ENCODE measurements at places on chromosomes 1 and 21.

DNA sequence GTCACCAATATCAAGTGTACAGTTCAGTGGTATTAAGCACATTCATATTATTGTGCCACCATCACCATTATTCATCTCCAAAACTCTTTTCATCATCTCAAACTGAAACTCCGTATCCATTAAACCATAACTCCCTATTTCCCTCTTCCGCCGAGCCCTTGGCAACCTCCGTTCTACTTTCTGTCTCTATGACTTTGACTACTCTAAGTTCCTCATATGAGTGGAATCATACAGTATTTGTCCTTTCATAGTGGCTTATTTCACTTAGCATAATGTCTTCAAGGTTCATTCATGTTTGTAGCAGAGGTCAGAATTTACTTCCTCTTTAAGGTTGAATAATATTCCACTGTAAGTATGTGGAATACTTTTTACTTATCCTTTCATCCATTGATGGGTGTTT lies 21.7 kb downstream of the SELP start:
- DNase-seq, result no peak

DNA sequence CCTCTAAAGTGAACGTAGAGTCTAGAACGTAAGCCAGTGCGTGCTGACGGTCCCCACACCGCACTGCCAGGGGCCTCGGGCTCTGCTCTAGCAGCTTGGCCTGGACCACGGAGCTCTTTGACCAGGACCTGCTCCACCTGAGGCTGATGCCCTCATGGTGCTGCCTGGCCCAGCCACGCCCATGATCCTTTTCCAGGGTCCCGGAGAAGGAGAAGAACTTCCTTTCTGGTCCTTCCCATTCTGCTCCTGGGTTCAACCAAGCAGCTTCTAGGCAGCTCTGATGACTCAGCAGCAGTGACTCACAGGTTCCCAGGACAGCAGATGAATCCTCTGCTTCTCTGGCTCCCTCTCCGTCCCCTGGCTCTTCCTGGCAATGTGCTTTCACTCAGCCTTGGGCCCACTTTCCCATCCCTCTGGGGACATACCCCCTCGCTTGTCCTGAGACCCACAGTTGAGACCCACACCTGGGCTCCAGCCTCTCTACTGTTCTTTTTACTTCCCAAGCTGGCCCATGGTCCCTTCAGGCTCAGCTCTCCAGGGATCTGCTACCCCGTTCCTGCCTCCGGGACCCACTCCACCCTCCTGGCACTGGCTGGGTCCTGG lies 246.3 kb upstream of the RAB4A start:
- DNase-seq, result no peak

DNA sequence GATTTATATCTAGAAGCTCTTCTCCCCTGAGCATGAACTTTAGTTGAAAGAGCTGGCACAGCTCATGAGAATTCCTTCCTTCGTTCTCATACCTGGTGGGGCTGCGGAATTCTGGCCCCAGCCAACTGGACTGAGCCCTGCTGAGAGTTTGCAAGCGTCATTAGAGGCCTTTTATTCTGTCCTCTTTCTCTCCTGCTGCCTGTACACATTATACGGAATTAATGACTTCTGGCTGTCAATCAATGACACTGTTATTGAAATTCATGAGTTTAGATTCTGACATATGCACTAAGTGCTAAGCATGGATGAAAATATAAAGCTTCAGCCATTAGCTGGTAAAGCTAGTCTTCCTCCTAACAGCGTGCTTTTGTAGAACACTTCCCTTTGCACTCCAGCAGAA lies 27.5 kb downstream of the KAZN start:
- no peak for DNase-seq

GRCh38 chr1:43067977-43068751 lies 103.9 kb downstream of the EBNA1BP2 start:
- DNase-seq, result peak; percentile 11

- DNase-seq, result no peak
These were observed 1156.3 kb upstream of the B3GALT2 start for GRCh38 chr1:194342484-194343262.

DNA sequence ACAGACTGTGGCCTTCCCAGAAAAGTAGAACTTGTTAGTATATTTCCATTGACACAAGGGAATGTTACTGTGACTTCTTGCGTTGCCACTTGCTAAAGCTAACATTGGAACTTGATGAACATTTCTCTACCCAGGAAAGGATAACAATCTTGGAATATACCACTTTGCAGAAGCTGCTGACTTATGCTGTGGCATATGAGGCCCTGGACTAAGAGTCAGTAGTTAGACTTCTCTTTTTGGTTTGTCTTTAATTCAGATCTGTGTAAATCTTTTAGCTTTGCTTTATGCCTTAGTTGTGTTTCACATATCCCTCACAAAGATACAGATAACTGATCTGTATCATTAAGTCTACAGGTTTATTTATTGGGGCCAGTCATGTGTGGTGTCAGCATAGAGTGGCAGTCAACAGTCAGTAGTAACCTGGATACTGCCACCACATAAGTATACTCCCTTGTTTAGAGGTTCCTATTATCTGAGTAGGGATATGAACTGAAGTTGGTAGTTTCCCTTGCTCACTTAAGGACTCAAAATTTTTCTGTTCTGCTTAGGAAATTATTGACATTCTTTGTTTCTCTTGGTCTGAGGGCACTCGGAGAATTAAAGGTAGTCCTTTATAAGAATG lies 14.7 kb downstream of the RNF2 start:
- DNase-seq, result no peak

GRCh38 chr1:102050556-102050955 lies 53.8 kb upstream of the OLFM3 start:
- no peak for DNase-seq

GRCh38 chr1:178472531-178472930 lies 24.2 kb downstream of the CLEC20A start:
- no peak for DNase-seq

DNA sequence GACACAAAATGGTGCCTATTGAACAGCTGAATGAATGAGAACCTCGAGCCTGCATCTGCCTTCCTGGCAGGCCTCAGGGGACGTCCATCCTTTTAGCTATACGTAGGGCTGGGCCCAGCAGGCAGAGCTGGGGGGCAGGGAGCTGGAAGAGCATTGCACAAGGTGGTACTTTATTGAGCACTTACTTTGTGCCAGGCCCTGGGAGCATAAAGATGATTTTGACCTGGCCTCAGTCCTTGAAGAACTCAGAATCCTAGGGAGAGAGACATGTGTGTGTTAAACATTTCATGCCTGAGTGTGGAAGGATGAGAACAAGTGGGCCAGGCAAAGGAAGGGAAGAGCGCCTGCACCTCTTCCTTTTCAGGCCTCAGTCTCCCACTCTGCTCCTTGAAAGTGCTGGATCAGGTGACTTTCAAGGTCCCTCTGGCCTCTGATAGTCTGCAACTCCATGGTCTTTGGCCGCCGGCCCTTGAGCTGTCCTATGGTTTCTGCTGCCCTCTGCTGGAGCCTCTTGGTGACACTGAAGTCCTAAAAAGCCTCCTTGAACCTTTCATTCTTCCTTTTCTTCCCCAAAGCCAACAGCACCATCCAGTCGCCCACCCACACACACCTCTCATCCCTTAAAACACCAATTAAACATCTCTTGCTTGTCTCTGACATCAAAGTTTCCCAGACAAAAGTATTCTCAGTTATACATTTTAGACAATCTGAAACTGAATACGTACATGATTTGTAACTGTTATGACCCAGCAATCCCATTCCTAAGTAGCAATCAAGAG lies 3.5 kb upstream of the PEAR1 start:
- peak; percentile 56 for DNase-seq

DNA sequence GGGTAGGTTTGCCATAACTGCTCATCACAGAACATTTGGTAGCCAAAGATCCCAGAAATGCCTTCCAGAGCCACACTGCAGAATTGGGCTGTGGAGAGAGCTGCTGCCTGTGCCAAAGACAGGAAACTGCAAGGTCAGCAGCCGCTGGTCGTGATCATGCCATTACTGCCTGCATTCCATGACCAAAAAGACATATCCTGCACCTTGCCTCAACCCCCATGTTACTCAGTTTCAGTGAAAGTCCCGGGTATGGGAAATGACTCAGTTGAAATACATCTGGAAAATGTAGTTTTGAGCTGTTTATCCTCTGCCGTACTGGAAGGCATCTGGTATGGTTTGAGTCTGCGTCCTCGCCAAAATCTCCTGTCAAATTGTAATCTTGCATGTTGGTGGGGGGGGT lies 161.7 kb downstream of the FCRL5 start:
- no peak for DNase-seq

DNA sequence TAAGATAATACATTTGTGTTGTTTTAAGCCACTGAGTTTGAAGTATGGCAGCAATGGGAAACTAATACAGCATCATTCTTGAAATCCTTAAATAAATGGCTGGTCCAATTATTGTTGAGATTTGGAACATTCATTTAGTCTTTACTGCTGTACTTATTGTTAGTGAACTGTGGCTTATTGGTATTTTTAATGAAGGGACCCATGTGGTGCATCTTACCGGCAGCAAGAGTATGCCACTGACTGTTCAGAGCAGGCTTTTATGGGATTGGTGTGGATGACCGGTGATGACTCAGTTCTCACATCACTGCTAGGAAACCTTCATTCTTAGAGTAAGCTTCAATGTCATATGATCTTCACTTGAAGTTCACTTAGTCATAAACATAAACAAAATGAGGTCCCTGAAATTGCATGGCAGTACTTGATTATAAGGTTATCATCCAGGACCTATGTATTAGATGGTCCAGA lies 31.5 kb downstream of the PRKAA2 start:
- DNase-seq, result no peak

GRCh38 chr1:27603681-27604578 lies at the start of gene AHDC1:
Gene AHDC1, minus strand, starts transcription at chr1:27604144. Its CDS starts 52,029 bp downstream, at chr1:27552115.
- DNase-seq, result peak; percentile 90

GRCh38 chr1:47701741-47702515 lies 264.1 kb downstream of the FOXD2 start:
- DNase-seq, result no peak

DNA sequence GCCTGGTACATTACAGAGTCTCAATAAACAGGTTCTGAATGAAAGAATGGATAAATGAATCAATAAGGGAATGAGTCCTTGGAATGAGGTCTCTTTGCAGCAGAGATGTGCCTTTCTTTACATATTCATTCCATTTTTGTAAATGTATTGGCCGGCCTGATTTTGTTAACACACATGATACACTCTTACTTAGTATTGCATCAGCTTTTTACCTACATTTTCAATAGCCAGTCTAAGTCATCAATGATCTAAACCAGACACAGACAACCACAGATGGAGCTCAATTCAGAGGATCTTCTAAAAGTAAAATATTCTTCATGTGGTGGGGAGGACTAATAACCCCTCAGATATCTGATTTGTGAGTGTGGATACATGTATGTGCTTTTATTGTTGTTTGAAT lies 653.1 kb downstream of the LMO4 start:
- DNase-seq, result no peak

DNA sequence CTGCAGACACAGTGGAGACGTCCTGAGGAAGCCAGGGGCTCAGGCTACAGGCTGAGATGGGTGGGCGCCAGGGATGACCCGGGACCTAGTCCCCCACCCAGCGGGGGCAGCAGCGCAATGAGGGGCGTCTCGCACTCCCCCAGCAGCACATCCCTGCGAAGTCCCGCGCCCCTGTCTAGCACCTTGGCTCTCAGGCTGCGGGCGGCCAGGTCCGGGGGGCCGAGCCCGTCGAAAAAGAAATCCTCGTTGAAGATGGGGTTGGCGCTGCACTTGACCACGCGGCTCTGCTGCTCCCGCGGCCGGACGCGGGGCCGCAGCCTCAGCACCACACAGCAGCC lies 1.8 kb downstream of the C2CD4D start:
- DNase-seq, result no peak

DNA sequence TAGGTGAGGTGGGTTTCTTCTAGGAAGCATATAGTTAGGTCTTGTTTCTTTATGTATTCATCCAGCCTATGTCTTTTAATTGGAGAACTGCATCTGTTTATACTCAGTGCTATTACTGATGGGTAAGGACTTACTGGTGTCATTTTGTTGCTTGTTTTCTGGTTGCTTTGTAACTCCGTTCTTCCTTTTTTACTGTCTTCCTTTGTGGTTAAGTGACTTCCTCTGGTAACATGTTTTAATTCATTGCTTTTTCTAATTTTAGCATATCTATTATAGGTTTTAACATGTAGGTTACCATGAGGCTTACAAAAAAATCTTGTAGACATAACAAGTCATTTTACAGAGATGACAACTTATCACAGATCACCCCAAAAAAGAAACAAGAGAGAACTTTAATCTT lies 160.8 kb downstream of the VAV3 start:
- no peak for DNase-seq

GRCh38 chr1:17895986-17896385 lies 140.9 kb downstream of the ACTL8 start:
- no peak for DNase-seq

GRCh38 chr1:53944469-53945182 lies 873 bp downstream of the IFT25 start:
- no peak for DNase-seq

DNA sequence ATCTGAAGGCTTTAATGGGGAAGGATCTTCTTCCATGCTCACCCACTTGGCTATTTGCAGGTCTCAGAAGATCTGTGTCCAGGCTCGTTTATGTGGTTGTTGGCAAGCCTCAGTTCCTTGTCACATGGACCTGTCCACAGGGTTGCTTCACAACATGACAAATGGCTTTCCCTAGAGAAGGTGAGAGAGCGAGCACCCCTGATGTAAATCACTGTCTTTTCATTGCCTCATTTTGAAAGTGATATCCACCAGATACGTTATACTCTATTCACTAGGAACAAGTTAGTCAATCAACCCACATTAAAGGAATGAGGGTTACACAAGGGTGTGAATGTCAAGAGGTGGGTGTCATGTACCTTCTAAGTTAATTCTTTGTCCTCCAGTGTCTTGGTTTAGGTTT lies 433.3 kb downstream of the RPS6KC1 start:
- no peak for DNase-seq

- no peak for DNase-seq
These were observed 93.5 kb upstream of the GNG4 start for GRCh38 chr1:235742914-235743599.

DNA sequence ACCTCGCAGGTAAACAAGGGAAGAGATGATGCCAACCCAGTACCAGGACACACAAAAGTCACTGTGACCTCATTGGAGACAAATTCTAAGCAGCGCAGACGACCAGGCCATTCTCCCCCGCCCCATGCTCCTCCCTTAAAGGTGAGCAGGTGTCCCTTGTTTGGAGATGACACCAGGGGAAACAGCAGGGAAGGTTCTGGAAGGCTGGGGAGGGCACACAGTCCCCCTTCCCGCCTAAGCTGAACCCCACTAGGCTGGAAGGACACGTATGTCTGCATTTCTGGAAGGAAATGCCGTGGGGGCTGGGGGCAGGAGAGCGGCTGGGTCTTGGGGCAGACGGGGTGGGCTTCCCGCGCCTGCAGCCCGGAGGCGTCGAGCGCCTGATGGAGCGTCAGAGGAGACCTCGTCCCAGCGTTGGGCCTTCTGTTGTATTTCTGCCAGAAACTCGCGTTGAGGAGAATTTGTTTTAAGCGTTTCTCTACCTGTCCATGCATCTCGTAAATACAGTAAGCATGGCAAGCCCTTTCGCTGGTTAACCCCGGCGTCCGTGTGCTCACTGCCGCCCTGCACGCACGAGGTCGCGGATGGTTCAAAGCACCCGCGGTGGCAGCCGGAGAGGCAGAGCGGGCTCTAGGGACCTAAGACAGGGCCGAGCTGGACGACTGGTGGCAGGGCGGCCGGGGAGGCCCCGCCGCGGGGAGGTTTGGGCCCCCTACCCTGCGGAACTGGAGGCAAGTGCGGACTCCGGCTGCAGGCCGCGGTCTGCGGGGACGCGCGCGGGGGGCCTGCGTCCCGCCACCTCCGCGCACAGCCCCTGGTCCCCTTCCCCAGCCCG lies 1.2 kb upstream of the LHX4 start:
- DNase-seq, result peak; percentile 17

GRCh38 chr21:25297117-25297516 lies 310.2 kb downstream of the MRPL39 start:
- DNase-seq, result no peak

Data from activated naive CD4-positive, alpha-beta T cell treated with Interleukin-2 at 50 U/mL for 16 hours (primary cell).